A172 (cell line): ENCODE measurements at places on chromosomes 16 and 17. TPM values are rescaled to one million over a fixed set of nuclear protein-coding genes. Genes with fewer than 3 reads are reported as not detected.

- DNase-seq: no peak
These were observed 381 bp downstream of the CTNS start for GRCh38 chr17:3636908-3637373.

Gene CD300H
- not detected in 2 replicates for total RNA-seq

- no peak for DNase-seq
These were observed 5.9 kb downstream of the ZNF646 start for GRCh38 chr16:31080035-31080629.

GRCh38 chr16:13194766-13195165 is 293.4 kb downstream of the SHISA9 start:
- no peak for DNase-seq

GRCh38 chr16:19926449-19927390 is 42.1 kb upstream of the GPRC5B start:
- DNase-seq: peak; percentile 80

DNA sequence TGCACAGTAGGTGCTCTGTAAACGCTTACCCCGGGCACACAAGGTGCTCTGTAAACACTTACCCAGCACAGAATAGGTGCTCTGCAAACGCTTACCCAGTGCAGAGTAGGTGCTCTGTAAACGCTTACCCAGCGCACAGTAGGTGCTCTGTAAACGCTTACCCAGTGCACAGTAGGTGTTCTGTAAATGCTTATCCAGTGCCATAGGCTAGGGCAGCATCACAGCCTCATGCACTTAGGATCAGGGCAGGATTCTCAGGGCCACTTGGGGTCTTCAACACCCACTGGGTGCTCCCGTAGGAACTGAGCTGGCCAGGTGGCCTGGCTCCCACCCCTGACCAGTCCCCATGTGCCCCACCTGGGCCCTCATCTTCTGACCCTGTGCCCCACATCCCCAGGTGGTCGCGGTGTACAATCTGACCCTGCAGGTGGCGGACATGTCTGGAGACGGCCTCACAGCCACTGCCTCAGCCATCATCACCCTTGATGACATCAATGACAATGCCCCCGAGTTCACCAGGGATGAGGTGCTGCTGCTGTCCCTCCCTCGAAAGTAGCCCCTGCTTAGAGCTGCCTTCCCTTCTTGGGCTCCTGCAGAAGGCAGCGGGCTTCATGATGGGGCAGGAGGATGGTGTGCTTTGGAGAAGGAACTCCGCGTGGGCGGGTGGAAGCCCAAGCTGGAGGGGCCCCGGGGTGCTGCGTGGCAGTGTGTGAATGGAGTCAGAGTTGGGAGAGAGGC is 13.1 kb downstream of the SLC22A31 start:
- no peak for DNase-seq

Gene PFAS
- 28.0 and 29.3 TPM in 2 replicates for total RNA-seq

DNA sequence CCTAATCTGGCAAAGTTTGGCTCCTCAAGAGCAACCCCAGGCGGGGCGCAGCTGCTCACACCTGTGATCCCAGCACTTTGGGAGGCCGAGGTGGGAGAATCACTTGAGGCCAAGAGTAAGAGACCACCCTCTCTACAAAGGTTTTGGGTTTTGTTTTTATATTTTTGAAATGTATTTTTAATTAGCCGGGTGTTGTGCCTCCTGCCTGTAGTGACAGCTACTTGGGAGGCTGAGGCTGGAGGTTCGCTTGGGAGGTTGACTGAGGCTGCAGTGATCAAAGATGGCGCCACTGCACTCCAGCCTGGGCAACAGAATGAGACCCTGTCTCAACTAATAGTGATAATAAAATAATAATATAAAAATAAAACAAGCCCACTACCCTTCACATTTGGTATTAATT is 756 bp upstream of the USP7 start:
- no peak for DNase-seq

GRCh38 chr16:2467528-2468232 is 3.4 kb upstream of the NTN3 start:
- DNase-seq: peak; percentile 70

DNA sequence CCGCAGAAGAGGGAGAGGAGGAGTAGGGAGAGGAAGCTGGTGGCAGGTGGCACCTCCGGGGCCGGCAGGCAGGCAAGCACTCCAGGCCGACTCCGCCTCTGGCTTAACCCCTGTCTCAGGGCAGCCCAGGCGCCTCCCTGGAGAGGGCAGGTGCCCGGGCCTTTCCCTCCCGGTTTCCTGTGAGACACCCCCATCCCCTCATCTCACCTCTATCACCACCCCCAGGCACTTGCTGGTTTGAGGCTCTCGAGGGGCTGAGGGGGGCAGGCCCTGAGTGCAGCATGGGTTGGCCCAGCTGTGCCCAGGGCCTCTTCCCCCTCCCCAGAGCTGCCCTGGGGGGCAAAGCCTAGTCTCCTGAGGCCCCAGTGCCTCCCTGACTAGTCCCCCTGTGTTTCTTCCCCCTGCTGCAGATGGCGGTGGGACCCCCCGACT is 6.0 kb downstream of the DOC2A start:
- DNase-seq: no peak

Gene VTN
- 0.43 and 4.4 TPM in 2 replicates for total RNA-seq

Gene NUPR1
- total RNA-seq: 12.8 and 72.5 TPM in 2 replicates

- DNase-seq: peak; percentile 89
These were observed 617 bp upstream of the SENP3 start for GRCh38 chr17:7561028-7561575.

Gene CBX8
- 7.9 and 8.8 TPM in 2 replicates for total RNA-seq

Gene SDK2
- total RNA-seq: 0.31 and 0.69 TPM in 2 replicates

GRCh38 chr16:89149386-89149785 is 22.2 kb upstream of the CDH15 start:
- DNase-seq: no peak

DNA sequence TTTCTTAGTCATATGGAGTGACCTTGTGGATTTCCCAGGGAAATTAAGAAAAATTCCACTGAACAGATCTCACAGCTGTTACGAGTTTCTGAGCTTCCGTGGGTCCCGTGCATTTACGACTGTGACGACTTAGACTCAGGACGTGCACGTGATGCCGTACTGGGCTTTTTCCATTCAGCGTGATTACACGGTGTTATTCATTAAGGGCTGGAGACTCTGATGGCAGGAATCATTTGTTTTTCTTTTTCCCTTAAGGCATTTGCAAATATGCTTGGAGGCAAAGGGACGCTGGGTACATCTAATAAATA is 57.2 kb downstream of the TBC1D16 start:
- no peak for DNase-seq

GRCh38 chr17:29766796-29767327 is 144.2 kb upstream of the CORO6 start:
- no peak for DNase-seq

DNA sequence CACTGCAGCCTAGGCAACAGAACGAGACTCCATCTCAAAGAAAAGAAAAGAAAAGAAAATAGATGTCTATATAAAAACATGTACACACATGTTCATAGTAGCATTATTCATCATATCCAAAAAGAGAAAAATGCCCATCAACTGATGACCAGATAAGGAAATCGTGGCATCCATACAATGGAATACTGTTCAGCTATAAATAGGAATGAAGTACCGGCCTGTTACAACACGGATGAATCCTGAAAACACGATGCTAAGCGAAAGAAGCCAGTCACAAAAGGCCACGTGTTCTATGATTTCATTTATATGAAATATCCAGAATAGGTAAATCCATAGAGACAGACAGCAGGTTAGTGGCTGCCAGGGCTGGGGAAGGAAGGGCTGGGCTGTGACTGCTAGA is 65.8 kb downstream of the TBC1D16 start:
- DNase-seq: no peak

Gene RSPRY1
- 25.8 and 28.7 TPM in 2 replicates for total RNA-seq

- DNase-seq: no peak
These were observed 14.0 kb upstream of the FAM83G start for GRCh38 chr17:19018600-19018950.

Gene KLHL10
- total RNA-seq: not detected in 2 replicates
